Inflammatory macrophage treated with lipopolysaccharide for 4 hours (primary cell): ENCODE measurements at places on chromosomes 12 and 14.

- DNase-seq, result no peak
Measured at GRCh38 chr14:63578300-63578699, 35.1 kb upstream of the PPP2R5E start.

- no peak for DNase-seq
Measured at GRCh38 chr12:121905746-121906145, 12.6 kb upstream of the CFAP251 start.

- DNase-seq, result no peak
Measured at GRCh38 chr12:64187794-64188193, 34.3 kb downstream of the KICS2 start.

- no peak for DNase-seq
Measured at GRCh38 chr12:132724506-132725241, 14.0 kb downstream of the PGAM5 start.

GRCh38 chr14:50308363-50308915 is 3.6 kb downstream of the L2HGDH start:
- DNase-seq, result peak; percentile 53
